Stimulated activated CD4-positive, alpha-beta T cell treated with anti-CD3 and anti-CD28 coated beads, TNF-alpha, amount 100 ng/mL, for 4 hours (primary cell): ENCODE measurements at places on chromosomes 6 and 20.

DNA sequence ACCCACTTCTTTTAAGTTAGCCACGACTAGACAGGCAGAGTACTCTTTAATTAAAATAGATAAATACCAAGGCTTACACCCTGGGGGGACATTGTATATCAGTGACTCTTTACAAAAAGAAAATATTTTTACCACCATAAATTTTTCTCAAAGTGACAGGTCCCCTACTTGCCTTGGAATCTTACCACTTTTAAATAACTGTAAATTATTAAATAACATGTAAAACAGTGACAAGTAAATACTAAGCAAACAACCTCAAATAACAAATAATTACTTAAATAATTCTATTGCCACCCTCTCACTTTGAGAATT lies 116.3 kb downstream of the OGFRL1 start:
- no peak for DNase-seq

- no peak for DNase-seq
These were observed 17.6 kb downstream of the HDAC2 start for GRCh38 chr6:113953346-113953745.

GRCh38 chr6:14614631-14615030 lies 497.1 kb downstream of the CD83 start:
- no peak for DNase-seq

DNA sequence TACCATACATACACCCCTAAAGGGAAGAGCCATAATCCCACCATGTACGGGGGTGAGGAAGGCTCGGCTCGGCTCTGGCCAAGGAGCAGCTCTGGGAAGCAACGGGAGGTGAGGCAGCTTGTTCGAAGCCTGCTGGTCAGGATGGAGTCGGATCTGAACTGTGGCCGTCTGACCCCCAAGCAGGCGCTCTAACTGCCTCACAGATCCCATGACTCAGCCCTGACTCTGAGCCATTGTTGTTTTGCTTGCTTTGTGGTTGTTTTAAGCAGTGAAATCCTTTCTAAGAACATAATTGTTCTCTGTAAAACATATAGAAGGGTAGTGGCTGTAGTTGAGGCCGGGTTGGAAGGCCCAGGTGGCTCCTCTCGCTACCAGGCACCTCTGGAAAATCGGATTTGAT lies 10.9 kb downstream of the C6orf132 start:
- DNase-seq: no peak

GRCh38 chr6:153028286-153028685 lies 25.8 kb upstream of the MTRF1L start:
- DNase-seq: no peak

DNA sequence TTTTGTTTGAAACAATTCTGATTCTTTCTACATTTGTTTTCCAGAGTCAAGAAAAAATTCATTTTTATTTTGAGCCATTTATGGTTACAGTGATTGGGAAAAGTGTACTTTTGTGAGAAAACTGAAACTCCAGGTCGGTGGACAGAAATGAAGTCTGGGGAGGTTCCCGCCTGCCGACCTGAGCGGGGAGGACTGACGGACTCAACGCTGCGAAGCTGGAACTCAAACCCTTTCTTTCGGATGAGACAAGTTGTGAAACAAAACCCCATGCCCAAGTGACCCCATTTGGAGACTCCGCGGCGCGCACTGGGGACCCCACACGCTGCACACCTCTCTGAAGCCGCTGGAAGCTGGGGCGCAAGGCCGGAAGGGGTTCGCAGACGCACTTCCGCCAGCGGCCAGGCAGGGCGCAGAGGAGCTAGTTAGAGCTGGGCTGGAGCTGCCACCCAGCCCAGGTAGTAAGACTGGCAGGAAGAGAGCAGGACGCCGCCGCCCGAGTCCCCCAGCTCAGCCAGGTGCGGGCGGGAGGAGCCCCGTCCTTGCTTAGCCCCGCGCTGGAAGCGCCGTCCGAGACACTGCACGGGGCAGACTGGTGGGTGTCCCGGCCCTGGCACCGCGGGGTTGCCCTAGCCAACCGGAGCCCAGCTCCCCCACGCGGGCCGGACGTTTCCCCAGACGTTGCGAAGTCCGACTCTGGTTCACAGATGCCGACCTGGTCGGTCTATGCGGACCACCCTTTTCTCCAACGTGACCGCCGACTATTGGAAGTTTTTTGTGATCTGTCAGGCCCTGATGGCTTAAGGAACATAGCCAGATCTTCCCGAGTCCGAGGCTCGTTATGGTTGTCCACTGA lies 19.8 kb upstream of the ZSCAN16 start:
- DNase-seq: peak; percentile 71

- no peak for DNase-seq
These were observed 14.2 kb upstream of the ZNFX1 start for GRCh38 chr20:49292010-49292409.

DNA sequence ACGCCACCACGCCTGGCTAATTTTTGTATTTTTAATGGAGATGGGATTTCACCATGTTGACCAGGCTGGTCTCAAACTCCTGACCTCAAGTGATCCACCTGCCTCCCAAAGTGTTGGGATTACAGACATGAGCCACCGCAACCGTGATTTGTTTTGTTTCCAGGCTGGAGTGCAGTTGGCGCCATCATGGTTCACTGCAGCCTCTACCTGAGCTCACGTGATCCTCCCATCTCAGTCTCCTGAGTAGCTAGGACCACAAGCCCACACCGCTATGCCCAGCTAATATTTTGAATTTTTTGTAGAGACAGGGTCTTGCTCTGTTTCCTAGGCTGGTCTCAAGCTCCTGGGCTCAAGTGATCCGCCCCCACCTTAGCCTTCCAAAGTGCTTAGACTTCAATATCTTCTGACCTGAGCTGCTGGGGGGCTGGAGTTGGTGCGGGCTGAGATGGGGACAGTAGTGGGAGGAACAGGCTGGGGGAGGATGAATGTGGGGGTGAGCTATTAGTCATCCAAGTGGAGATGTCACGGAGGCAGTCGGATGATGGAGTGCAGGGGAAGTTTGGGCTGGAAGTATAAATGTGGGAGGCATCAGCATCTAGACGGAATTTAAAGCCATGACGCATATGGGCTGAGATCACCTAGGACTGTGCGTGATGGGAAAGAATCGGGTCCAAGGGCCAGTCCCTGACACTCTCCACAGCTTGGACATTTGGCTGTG lies 23.1 kb upstream of the ZMYND8 start:
- DNase-seq: no peak

DNA sequence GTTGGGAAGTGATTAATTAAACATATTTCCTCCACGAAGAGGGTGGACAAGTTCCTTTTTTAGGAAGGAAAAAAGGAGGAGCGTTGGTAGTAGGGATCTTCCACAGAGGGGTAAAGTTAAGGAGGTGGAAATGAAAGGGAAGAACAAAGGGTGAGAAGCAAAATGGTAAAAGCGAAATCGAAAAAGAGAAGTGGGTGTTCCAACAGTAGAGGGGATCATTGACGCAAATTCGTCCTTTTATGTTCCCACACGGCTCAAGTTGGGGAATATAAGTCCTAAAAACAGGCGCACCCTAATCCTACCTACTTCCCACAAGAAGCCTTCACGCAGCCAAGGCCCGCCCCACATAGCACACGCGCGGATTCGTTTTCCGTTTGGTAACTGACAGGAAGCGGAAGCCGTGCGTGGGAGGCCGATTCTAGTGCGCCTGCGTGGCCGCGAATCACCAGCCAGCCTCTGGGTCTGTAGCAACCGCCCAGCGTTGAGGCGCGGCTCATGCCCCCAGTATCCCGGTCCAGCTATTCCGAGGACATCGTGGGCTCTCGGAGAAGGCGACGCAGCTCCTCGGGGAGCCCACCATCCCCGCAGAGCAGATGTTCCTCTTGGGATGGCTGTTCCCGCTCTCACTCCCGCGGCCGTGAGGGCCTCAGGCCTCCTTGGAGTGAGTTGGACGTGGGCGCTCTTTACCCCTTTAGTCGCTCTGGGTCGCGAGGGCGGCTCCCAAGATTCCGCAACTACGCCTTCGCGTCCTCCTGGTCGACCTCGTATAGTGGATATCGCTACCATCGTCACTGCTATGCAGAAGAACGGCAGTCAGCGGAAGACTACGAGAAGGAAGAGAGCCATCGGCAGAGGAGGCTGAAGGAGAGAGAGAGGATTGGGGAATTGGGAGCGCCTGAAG lies at the start of gene NKAPL:
Gene NKAPL (plus strand): TSS at position 421 of the 901 bp plus-strand sequence. CDS start 75 bp downstream, at position 496.
- DNase-seq: peak; percentile 40

DNA sequence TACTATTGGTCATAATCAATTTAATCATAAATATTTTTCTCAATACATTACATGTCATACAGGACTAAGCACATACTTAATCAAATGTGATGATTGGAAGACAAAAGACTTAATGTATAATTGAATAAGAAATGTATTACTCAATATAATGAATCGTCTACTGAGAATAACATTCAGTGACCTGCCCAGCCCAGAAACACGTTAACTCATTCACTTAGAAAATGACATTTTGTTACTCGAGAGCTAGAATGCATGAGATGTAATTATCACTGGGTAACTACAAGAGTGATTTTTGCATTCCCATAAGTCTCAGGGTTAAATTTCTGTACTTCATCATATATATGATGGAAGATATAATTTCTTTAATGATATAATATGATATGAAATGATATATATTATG lies 444.8 kb downstream of the EYS start:
- DNase-seq: no peak

- no peak for DNase-seq
These were observed 147.2 kb upstream of the RPS6KA2 start for GRCh38 chr6:166774292-166774691.

DNA sequence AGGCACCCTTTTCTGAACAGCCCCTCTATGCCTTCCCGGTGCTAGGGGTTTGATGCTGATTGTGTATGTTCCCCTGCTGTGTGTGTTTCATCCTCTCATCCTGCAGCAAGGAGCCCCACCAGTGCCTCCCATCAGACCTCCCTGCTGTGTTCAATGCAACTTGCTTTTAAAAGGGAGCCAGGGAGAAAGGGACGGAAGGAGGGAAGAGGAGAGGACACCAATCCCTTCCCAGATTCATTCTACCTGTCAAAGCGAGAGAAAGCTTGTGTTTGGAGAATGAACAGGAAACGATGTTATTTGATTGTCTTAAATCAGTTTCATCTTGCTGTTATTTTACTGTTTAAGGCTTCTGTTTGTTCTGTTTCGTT lies 259.2 kb downstream of the ADGB start:
- no peak for DNase-seq

DNA sequence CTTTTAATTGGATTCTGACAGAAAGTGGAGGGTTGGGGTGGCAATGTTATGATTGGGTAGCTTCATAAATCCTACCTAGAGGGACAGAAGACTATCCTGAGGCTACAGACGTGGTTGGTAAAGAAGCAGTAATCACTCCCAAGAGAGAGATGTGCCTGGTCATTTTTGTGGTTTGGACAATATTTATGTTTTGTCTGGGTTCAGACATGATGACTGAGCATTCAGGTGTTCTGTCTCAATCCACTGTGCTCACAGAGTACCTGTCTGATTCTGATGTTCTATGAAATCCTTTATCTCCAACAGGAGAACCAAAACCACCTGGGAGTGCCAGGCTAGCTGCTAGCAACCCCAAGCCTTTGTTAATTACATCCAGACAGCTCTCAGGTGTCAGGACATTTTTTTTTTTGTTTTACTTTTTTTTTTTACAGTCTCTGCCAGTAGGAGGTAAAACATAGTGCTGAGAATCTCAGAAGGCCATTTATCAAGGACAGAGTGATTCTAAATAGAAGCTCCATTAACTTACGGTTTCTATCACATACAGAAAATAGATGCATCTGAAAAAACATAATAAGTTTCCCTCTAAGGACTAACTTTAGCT lies 1.6 kb upstream of the HLA-DQA1 start:
- DNase-seq: no peak

- DNase-seq: no peak
These were observed 13.8 kb downstream of the SYNGAP1 start for GRCh38 chr6:33433544-33434191.

DNA sequence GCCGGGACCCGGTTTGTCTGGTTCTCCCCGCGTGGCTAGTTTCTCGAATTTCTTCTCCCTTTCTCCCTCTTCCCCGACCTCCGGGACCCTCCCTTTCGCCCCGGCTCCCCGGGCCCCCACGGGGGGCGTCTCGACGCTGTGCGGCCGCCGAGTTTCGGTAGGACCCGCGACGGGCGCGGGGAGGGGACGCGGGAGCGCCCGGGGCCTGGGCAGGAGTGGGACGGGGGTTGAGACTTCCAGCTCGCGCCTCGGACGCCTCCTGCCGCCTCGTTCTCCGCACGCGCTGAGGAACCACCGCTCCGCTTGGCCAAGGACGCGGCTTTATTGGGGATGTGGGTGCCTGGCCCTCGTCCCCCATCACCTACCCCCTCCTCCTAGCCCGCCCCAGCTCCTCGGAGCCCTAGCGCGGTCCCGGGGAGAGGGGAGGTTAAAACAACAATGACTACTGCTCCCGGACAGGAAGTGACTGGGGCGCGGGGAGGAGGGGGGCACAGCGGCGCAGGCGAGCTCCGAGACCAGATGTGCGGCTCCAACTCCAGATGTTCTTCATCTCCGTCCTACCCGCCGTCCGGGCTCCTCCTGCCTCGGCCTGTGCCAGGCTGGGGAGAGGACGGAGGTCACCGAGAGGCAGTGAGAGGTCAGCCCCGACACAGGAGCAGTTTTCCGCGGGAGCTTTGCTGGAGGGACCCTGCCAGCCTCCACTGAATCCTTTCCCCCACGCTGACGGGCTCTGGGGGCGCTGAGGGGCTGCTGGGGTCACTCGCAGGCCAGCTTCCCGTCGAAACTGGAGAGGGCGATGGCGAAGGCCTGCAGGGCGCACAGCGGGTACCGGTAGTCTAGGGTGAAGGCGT lies 917 bp upstream of the TEAD3 start:
- DNase-seq: peak; percentile 29

- no peak for DNase-seq
These were observed 606.5 kb downstream of the HACE1 start for GRCh38 chr6:104253236-104253635.

DNA sequence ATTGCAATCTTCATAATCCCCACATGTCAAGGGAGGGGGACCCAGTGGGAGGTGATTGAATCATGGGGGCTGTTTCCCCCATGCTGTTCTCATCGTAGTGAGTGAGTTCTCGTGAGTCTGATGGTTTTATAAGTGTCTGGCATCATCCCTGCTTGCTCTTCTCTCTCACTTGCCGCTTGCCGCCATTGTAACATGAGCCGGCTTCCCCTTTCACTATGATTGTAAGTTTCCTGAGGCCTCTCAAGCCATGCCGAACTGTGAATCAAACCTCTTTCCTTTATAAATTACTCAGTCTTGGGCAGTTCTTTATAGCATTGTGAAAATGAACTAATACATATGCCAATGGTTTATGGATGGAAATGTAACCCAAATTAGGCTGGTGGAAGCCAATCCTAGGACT lies 109.4 kb upstream of the AKAP12 start:
- no peak for DNase-seq

- DNase-seq: no peak
These were observed 6.8 kb downstream of the SLC17A9 start for GRCh38 chr20:62959101-62959971.

GRCh38 chr6:80647156-80647555 lies 540.7 kb downstream of the BCKDHB start:
- no peak for DNase-seq
